Bladder microvascular endothelial cell (primary cell): ENCODE measurements at places on chromosomes 2 and 18. TPM values are rescaled to one million over a fixed set of nuclear protein-coding genes. Genes with fewer than 3 reads are reported as not detected.

The SPATA3 gene
- not detected in 2 replicates for total RNA-seq

The NEMP2 gene
- total RNA-seq = 1.6 and 5.0 TPM in 2 replicates

The OST4 gene
- 391 and 400 TPM in 2 replicates for total RNA-seq

The ITPRIPL1 gene
- total RNA-seq = 4.7 and 11.0 TPM in 2 replicates

The AKAIN1 gene
- total RNA-seq = not detected in 2 replicates

The SLC5A7 gene
- total RNA-seq = not detected in 2 replicates

The APCDD1 gene
- total RNA-seq = not detected in 2 replicates

The UGT1A5 gene
- not detected in 2 replicates for total RNA-seq

The UGT1A8 gene
- total RNA-seq = not detected in 2 replicates
